AG04449 (cell line): ENCODE measurements at places on chromosomes 3 and 15.

GRCh38 chr3:56970461-56970879 lies 90.0 kb upstream of the SPATA12 start:
- no peak for DNase-seq

GRCh38 chr15:31474059-31474868 lies 147.6 kb downstream of the KLF13 start:
- DNase-seq = no peak

DNA sequence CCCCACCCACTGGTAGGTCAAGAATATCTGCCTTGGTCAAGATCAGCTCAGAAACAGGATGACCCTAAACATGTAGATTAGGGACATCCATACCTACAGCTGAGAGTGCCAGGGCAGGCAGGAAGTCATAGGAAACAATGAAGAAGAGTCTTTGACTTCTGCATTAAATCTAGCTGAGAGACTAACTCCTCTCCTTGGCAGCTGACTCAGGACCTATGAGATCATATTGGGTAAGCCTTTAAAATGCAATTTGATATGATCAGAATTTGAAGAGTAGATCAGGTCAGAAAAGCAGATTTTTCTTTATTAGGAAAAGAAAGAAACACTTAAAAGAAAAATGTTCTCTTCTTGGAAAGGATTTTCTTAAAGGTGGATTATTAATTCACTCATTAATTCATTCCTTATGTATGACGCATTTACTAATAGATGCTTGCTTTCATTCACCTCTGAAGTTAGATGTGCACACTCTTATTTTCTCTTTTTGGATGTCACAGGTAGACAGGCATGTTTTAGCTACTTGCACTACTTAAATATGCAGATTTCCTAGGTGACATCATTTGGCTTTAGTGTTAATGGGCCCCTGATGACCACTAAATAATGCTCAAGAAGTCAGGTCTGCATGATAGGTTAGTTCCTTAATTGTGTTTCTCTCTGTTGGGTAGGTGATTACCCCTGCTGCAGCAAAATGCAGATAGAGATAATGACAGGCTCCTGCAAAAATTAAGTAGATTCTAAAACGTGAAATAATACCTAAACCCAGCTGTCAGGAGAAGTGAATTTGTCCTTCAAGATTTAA lies 35.7 kb upstream of the GSK3B start:
- DNase-seq = no peak

DNA sequence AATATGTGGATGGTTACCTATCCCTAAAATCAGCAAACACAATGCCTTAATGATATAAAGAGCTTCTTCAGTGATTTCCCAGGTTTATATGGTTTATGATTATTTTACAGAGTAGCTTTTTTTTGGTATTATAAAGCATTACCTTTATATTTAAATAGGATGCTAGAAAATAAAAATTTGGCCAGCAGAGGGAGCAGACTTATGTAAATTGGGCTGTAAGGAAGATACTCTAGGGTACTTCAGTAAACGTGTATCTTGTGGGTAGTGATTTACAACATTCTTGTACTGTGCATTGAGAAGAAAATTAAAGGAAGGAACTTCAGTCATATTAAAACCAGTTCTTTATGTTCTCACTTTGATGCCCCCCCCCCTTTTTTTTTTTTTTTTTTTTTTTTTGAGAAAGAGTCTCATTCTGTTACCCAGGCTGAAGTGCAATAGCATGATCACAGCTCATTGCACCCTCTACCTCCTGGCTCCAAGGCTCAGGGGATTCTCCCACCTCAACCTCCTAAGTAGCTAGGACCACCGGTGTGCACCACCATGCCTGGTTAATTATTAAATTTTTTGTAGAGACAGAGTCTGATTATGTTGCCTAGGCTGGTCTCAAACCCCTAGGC lies 167.9 kb downstream of the BBX start:
- DNase-seq = no peak

GRCh38 chr3:188345223-188345622 lies 191.3 kb downstream of the LPP start:
- no peak for DNase-seq

DNA sequence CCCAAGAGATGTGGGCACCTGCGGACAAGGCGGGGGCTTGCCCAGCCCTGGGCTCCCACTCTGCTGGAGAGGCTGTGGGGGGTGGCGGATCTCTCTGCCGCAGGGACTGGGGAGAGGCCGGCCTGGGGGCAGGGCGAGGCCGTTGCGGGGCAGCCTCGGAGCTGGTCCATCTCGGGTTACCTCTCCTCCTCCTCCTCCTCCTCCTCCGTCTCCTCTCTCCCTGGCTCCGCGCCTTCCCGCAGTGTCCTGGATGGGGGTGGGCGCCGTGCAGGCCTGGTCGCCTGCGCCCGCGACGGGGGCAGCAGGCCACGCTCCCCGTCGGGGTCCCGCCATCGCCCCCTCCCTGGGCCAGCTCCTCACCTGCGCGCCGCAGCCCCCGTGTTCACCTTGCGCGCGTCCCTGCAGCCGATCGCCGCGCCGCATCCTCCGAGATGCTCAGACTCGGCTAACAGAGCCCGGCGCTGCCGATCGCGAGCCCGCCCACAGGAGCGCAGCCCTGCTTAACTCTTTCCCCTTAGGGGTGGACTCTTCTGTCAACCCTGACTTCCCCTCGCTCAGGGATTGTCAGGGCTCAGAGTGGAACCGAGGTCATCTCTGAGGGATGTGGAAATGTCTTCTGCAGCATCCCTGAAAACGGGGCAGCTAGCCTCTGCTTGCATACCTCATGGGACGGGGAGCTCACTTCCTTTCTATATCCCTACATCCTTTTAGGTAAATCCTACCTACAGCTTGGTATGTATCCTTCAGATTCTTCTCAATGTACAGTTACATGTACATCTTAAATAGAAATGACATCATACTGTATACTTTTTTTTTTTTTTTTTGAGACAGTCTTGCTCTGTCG lies at the start of gene PRRT3:
PRRT3 (minus strand) TSS at position 447 of the 844 bp plus-strand sequence. CDS start 2,293 bp downstream, outside the sequence.
- DNase-seq = no peak

DNA sequence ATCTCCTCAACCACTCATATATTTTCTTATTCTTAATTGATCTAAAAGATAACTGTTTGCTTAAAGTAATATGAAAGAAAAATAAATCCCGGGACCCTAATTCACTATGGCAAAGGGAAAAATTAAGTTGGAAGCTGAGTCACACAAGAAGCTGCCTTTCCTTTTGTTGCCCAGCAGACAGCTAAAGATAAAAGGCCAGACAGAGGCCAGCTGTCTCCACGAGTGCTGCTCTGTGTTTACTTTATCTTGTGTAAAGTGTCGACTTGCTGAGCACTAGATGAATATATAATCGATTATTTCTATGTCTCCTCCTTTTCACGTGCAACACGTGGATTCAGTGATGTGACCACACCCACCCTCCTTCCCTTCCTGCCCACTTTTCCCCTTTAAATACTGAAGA lies 52.8 kb upstream of the NSMCE3 start:
- DNase-seq = no peak

DNA sequence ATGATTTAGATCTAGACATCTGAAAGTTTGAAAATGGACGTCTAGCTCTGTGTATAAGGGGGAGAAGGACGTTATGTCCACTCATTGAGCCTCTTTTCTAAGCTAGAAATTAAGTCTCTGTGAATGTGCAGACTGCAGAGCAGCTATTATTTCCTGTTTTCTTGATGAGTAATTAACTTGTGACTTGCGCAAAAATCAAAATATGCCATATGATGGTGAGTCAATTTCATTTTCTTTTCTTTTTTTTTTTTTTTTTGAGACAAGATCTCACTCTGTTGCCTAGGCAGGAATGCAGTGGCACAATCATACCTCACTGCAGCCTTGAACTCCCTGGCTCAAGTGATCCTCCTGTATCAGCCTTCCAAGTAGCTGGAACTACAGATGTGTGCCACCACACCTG lies 14.1 kb downstream of the LACTB start:
- peak; percentile 62 for DNase-seq

GRCh38 chr3:192186498-192186897 lies 540.8 kb downstream of the FGF12 start:
- no peak for DNase-seq
